ENCODE measurements at places on chromosomes 3 and 15.

GRCh38 chr3:194181612-194182529 lies 45.9 kb downstream of the HES1 start:
- no peak for DNase-seq

DNA sequence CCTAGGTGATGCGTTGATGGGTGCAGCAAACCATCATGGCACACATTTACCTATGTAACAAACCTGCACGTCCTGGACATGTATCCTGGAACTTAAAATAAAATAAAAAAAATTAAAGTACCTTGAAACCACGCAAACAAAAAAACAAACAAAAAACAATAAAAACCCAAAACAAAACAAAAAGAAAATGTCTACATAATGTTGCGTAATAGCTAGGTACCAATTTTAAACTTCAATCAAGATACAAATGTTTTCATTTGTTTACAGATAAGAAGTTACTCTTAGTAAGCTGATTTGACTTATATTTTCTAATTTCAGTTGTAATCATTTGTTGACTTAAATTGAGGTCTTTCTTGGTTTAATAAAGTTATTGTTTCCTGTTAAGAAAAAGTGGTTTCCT lies 349.6 kb upstream of the KCNMB2 start:
- no peak for DNase-seq

GRCh38 chr3:25037049-25037547 lies 391.0 kb upstream of the RARB start:
- no peak for DNase-seq

DNA sequence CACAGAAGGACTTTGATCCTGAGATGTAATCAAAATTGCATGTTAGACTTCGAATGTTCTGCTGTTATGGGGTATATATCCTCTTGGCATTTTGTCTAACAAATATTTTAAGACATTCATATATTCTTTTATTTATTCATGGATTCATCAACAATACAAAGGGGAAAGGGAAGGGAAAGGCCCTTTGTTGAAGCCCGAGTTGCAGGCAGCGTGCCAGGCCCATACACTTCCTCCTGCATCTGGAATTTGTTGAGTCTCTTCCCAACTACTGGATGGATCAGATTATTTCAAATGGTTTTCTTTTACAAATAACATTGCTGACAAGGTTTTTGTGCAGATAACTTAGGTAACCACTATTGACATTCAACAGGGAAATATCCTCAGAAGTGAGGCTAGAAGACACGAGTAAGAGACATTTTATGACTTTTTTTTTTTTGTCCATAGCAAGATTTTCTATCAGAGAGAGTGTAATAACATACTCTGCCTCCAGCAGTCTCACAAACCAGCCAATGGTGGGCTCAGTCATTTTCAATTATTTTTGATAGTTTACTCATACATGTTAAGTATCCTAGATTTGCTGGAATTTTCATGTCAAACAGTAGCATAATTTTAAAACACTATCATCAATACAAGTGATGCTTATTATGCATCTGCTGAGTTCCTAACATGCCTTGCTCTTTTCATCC lies 94.3 kb downstream of the RPL39L start:
- DNase-seq, result no peak

DNA sequence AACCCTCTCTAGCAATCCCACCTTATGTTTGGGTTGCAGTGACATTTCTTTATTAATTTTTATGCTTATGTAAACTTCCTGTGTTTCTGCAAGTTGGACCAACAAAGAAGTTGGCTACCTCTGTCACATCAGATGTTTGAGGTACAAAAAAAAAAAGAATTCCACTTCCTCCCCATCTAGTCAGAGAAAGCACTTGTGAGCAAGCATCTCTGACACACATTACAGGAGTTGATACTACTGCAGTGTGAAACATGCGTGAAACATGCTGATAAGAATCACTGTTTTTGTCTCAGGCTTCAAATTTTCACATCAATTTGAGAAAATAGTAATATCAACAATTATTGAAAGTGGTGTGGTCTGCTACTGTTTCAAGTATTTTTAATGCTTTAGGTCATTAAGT lies 1.3 kb downstream of the SCAANT1 start:
- DNase-seq, result no peak

DNA sequence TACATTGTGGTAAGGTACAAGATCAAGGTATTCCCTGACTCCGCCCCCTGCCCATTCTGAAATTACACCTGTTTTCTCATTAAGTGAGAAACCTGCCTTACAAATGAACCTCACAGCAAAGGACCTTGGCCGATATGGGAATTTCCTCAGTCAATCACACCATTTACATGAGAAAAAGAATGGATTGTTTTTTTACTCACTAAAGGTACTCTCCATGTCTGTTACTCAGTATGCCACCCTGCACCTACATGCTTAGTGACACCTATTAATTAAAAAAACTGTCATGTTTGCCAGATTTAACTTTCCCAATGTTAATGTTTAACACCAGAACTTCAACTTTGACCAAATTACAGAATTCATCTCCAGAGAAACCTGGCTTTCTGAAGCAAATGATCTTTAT lies 62.0 kb downstream of the ESYT3 start:
- DNase-seq, result no peak

DNA sequence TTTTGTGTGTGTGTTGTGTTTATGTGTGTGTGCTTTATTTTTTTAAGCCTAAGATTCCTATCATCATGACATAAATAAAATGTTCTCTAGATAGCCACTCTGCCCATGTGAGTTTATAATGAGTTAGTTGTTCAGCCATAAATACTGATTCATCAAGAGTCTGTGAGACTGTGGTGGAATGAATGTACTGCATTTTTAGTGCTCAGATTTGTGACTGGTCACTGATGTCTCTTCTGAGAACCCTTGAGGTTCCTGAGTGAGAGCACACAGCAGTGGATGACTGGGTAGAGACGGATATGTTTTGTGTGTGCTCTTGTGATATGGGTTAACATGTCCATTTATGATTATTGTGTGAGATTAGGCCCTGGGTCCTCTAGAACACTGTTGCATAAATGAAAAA lies 51.2 kb downstream of the SETD5 start:
- DNase-seq, result no peak

DNA sequence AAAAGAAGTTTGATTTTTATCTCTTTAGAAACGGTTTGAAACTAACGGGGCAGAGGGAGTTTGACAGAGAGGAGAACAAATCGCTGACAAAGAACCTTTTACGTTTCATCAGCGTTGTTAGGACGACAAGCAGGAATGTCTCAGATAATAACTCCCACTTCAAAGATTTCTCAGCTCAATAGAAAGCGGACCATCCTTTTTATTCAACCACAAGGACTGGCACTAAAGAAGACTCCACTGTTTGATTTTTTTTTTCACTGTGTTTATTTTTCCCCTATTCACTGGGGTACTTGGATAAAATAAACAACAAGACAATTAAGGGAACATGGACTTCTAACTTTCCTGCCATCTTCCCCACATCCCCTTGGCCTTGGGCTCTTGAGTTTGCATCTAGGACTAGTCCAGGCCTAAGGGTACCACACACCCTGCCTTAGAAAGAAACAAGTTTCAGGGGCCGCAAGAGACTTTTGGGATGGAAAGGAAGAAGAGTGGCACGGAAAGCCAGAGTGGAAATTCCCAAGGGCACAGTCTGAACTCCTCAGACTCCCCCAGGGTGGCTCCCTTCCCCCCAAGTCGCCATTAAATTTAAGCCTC lies 19.0 kb downstream of the ZIC4 start:
- DNase-seq, result no peak

GRCh38 chr3:125239266-125239665 lies 26.7 kb upstream of the SLC12A8 start:
- no peak for DNase-seq

GRCh38 chr3:179972881-179973423 lies 63.8 kb downstream of the PEX5L start:
- DNase-seq, result peak; percentile 69

DNA sequence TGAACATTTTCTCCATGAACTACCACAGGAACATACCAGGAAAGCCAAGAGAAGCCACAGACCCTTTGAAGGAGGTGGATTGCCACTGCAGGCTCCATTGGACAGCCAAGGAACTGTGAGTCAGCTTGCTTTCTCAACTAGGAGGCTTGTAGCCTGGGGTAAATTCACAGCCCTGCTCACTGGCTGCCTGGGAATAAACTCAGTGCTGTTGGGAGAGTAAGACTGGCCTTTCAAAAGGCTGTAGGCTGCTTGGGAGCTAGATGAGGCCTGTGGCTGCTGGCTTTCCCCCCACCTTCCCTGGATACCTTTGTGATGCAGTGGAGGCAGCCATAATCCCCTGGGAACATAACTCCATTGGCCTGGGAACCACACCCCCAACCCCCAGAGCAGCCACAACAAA lies 223.5 kb upstream of the RBMS3 start:
- DNase-seq, result no peak

Measured in NCI-H1105 treated with DMSO at 0.1 percent for 48 hours (cell line).